GM12878 (cell line): ENCODE measurements at places on chromosomes 13 and 19. TPM values are rescaled to one million over a fixed set of nuclear protein-coding genes. Genes with fewer than 3 reads are reported as not detected.

NLRP11 gene
- 0.05 TPM in 1 of 2 replicates, not detected in the other for total RNA-seq

MRPL4 gene
- 162 and 169 TPM in 2 replicates for total RNA-seq

ADGRE2 gene
- total RNA-seq, result 8.6 and 8.9 TPM in 2 replicates

GSX1 gene
- total RNA-seq, result not detected in 2 replicates

ZNF574 gene
- total RNA-seq, result 17.6 and 18.9 TPM in 2 replicates

CERS4 gene
- 41.7 and 43.1 TPM in 2 replicates for total RNA-seq

MBD3 gene
- 95.9 and 107 TPM in 2 replicates for total RNA-seq

FFAR2 gene
- total RNA-seq, result 2.3 and 2.8 TPM in 2 replicates

DKKL1 gene
- total RNA-seq, result not detected in 2 replicates

IGLON5 gene
- total RNA-seq, result not detected in 2 replicates

SBK3 gene
- not detected in 2 replicates for total RNA-seq

CYP2A6 gene
- 0.58 and 0.97 TPM in 2 replicates for total RNA-seq

LYPD5 gene
- 0.69 and 1.5 TPM in 2 replicates for total RNA-seq
